ENCODE measurements at places on chromosomes 12 and 14. TPM values are rescaled to one million over a fixed set of nuclear protein-coding genes. Genes with fewer than 3 reads are reported as not detected.

The MYO1A gene
- not detected for total RNA-seq

The CABP1 gene
- total RNA-seq, result not detected

The KRT84 gene
- total RNA-seq, result not detected

The ARHGAP5 gene
- total RNA-seq, result 46.4 TPM

The PLEK2 gene
- total RNA-seq, result 57.2 TPM

The CLEC2A gene
- not detected for total RNA-seq

The FKBP3 gene
- 48.0 TPM for total RNA-seq

The LBHD2 gene
- total RNA-seq, result not detected

The KCNH5 gene
- not detected for total RNA-seq

Measured in PC-3 (cell line).